NCI-H2029 treated with DMSO at 0.1 percent for 48 hours (cell line): ENCODE measurements at places on chromosomes 11 and 22.

GRCh38 chr11:86360775-86361395 is 13.8 kb upstream of the CCDC81 start:
- DNase-seq: no peak

DNA sequence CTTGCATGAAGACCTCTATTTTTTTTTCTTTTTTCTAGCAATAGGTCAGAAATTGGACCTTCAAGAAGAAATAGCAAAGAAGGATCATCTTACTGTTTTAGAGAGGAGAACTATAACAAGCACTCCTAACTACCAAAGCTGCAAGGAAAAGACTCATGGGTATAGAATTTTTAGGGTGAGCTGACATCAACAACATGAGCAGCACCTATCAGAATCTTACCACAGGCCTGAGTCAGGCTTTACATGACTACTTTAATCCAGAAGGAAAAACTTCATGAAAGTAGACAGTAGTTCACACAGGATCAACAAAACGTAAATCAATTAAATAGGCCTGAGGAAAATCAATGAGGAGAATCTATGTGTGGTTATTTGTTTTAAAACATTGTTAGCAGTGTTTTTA is 130.5 kb downstream of the FAM76B start:
- DNase-seq: no peak

DNA sequence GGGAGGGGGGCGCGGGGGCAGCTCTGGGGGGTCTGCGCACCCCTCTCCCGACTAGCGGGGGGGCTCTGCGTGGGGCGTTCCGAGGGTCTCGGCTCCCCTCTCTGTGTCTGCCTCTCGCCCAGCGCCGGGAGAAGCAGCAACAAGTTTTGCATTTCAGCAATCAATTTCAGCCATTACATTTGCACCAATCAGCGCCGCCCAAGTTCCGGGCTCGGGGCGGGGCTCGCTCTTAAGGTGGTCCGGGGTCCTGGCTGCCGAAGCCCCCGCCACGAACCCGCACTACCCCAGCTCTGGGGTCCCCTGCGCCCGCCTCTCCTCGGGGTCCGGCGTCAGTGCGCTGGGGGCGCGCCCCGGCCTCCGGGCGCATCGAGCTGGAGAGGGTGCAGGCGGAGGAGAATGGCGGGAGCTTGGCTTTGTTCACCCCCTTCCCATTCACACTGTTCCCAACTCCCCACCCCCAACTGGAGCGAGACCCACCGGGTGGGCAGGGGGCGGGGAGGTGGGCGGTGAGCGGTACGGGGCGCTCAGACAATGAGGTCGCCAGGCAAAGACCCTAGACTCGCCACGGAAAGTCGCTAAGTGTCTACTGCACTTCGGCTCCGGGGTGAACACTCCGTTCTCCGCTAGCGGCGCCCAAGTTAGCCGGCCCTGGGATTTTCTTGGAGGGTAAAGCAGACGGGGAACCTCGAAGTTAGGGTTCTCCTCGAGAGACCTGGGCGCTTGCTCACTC is at the start of gene MN1:
Gene MN1, minus strand, starts transcription at position 141 of the 730 bp plus-strand sequence. CDS start 1,213 bp downstream, outside the sequence.
- no peak for DNase-seq

DNA sequence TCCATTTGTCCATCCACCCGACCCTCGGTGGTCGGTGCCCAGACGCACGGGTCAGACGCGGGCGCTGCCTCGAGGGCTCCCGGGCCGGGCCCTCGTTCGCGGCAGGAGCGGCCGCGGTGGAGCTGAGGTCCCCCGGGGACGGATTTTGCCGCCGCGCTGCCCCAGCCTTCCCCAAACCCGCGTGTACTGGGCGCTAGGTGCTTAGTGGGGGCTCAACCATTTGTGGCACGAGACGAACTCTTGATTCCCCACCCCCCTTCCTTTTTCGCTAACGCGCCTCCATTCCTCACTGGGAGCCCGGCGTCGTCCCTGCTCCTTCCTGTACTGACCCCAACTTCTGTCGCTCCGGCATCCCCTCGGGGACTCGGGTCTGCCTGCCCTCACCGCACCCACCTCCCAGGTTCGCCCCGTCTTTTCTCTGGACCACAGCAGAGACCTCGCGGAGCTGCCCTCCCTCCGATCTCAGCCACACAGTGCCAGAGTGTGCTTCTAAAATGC is 789 bp upstream of the CBX7 start:
- no peak for DNase-seq

GRCh38 chr11:20036626-20037335 is 123.5 kb downstream of the DBX1 start:
- DNase-seq: no peak

DNA sequence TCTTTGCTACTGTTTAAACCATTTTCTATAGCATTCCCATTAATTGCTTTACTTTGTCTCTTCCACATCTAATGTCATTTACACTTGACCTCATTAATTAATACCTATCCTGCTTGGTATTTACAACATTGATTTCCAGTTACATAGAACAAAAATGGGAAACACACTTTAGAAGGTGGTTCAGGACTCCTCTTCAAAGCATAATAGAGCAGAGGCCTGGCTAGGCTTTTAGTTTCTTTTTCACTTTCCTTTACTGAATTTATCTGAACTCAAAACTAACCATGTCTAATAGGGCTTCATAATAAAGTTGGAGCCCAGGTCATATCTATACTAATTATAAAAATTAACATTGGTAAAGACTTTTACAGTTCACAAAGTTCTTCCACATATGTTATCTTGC is 648.0 kb upstream of the KIRREL3 start:
- no peak for DNase-seq

DNA sequence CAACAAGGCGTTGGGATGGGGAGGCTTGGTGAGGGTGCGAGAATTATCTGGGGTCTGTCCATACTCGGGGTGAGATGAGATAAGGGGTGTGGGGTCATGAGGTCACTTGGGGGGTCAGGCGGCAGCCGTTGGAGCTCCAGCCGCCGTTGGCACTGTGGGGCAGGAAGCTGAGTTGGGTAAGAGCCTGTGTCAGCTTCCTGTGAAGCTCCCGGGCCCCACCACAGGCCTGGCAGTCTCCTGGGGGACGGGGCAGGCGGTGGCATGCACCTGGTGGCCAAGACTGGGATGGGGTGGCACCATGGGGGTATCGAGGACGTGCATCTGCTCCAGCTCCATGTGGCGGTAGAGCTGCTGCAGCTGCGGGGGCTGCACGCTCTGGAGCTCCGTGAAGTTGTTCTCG is 7.1 kb upstream of the MYBPC3 start:
- no peak for DNase-seq

GRCh38 chr11:96506953-96507354 is 117.1 kb downstream of the JRKL start:
- DNase-seq: no peak

DNA sequence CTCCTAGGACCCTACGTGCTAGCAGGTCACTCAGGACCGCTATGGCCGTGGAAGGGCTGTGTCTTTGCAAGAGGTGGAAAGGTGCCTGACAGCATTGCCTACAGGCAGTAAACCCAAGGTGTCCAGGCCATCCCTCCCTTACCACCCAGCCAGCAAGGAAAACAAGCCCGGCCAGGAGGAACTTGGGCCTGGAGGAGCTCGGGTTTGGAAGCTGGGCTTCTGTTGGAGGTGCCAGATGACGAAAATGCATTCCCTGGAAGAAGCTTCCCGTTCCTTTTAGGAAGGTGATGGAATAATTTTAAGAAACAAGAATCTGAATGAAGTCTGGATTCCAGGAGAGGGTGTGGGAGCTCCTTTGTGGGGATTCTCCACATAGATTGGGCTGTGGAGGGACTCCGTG is 23.6 kb downstream of the FBLN1 start:
- no peak for DNase-seq

DNA sequence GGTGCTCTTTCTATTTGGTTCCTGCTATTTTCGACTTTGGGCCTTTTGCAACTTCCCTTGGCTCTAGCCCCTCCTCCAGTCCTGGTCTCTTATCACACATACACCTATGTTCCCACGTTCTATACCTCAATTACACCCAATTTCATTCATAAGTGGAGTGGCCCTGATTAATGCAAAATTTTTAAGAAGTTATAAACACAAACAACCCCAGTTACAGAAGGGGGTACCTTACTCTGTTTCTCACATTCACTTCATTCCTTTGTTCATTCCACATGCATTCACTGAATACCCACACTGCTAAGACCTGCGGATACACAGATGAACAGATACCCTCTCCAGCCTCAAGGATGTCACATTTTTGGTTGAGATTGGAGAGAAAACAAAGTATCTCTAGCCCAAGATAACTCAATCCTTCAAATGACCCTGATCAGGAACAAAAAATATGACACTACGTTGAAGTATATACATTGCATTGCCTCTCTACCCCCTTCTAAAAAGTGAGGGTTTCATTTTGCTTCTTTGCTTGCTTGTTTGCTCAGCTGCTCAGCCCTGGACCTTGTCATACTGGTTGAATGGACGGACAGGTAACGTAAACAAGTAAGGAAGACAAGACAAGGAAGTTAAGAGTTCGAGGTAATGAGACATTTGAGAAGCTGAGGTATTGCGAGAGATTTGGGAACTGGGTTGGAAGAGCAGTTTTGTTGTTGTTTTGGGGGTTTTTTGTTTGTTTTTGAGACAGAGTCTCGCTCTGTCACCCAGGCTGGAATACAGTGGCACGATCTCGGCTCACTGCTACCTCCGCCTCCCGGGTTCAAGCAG is 3.6 kb upstream of the VPS37C start:
- DNase-seq: peak; percentile 92

- no peak for DNase-seq
Observed at GRCh38 chr11:7563281-7563680, 49.5 kb downstream of the PPFIBP2 start.

- peak; percentile 89 for DNase-seq
Observed at GRCh38 chr11:128497061-128497775, 90.1 kb downstream of the ETS1 start.

DNA sequence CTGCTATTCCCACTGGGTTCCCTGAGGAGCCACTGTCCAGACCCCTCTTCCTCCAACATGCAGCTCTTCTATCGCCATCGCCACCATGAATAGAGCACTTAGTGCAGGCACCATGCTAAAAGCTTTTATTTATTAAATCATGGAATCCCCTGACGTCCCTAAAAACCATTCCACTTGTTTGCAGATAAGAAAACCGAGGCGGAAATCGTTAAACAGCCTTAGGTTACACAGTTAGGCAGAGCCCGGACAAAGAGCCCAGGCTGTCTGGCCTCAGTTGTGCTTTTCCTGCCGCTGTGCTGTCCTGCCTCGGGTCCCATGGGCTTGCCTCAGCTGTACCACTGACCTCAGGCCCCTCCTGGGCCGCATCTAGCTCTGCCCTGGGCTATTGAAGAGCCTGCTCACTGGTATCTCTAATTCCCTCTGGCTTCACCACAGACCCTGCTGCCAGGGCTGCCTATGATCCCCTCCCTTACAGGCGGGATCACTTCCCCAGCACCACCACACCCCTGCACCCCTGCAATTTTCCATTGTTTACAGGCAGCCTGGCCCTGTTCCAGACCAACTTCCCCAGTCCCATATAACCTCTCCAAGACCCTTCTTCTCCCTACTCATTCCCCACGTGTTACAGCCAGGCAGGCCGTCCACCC is 13.0 kb upstream of the TUB start:
- DNase-seq: no peak
